ENCODE measurements at places on chromosomes 2 and 18.

DNA sequence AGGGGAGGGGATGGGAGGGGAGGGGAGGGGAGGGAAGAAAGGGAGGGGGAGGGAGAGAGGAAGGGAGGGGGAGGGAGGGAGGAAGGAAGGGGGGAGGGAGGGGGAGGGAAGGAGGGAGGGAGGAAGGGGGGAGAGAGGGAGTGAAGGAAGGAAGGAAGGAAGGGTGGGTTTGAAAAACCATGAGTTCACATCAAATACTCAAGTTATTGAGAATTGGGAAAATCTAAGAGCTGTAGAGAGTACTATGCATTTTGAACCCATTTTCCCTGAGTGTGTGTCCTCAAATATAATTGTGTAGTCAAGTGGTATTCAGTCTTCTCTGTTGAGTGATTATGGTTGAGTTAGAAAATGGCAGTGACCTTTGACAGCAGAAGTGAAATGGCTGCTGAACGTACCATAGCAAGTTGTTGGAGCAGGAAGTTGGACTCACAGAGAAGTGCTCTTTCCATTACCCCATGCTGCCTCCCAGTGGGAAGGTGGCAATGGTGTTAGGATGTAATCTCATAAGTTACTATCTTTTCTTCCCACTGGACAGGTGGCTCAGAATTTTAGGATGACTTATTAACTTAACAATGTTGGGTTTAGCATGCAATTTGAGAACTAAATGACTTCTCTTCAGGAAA is 214.6 kb downstream of the SETBP1 start:
- DNase-seq = no peak

DNA sequence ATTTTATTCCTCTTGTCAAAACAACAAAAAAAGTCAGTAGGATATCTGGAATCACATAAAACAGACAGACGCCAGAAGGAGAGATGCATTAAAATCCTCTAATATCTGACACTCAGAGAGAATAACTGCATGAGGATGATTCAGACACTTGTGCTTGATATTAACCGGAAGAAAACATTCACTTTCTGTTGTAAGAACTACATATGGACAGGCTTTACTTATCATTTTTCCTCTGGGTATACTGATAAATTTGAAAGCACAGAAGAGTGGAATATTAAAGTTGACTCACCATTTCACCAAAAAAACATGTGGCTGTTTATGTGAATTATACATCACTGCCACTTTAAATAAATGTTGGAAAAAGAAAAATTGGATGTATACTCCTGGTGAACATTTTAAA is 589.1 kb upstream of the CDH2 start:
- DNase-seq = no peak

- DNase-seq = no peak
Measured at GRCh38 chr2:148565272-148565894, 79.2 kb upstream of the EPC2 start.

- no peak for DNase-seq
Measured at GRCh38 chr18:58995663-58996062, 131.0 kb downstream of the ZNF532 start.

DNA sequence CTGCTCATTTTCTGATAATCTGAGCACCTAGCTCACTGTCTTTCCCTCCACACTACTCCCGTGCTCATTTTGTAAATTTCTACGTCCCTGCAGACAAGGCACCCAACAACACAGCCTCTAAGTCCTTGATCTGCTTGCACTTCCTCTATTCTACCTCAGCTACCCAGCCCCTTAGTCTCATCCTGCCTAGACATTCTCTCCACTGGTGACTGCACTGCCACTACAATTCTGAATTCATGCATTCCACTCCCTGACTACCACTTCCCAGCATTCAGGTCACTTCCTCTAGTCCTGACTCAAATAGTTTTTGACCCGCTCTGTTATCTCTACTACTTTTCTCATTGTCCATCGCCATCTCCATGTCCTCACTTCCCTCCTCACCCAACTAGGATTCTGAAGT is 155.7 kb downstream of the DYM start:
- DNase-seq = no peak

- DNase-seq = no peak
Measured at GRCh38 chr18:31197676-31198075, 35.0 kb upstream of the DSC1 start.

- DNase-seq = no peak
Measured at GRCh38 chr2:108833219-108833618, 46.6 kb downstream of the CCDC138 start.

- DNase-seq = no peak
Measured at GRCh38 chr2:222653280-222653679, 2.6 kb downstream of the FARSB start.

DNA sequence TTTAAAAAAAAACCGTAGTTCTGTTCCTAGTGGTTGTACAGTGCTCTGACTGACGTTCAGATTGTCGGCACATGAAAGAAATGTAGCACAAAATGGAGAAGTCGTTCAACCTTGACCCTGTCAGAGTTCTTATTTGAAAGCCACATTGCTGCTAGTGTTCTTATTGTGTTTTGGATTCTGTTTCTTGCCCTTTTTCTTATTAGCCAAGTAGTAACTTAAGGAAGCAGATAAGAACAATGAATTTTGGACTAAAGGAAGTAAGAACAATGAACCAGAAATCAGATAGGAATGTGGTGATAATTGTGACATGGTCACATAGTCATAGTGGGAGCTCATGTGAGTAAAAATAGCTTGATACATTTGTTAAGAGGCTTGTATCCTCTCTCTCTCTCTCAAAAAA is 45.9 kb downstream of the RPIA start:
- DNase-seq = no peak

- DNase-seq = no peak
Measured at GRCh38 chr2:43324259-43325106, 98.1 kb upstream of the ZFP36L2 start.

DNA sequence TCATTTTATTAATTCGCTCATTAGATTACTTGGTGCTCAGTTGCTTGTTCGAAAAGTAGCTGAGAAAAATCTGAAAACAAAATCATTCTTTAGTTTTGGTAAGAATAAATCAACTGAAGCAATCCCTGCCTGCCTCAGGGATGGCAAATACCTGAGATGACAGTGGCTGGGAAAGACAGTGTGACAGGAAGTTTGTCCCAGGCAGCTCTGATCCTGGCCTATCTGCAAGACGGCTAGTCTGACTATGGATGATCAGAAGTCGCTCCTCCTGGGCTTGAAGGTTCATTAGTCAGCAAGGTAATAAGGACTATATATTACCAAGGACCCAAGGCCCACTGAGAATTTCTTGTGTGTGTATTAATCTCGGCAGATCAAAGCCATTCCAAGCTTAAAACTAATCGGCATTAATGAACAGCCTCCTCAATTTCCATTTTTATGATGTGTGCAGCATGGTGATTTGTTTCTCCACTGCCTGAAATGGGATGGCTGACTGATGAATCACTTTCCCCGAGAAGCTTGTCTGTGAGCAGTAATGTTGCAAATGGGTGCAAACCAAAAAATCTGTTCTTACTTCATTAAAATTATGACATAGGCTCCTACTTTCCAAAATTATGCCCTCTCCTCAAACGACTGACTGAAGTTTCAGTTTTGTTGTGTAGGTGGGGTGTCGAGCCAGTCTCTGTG is 199.9 kb downstream of the ACTR3 start:
- no peak for DNase-seq

DNA sequence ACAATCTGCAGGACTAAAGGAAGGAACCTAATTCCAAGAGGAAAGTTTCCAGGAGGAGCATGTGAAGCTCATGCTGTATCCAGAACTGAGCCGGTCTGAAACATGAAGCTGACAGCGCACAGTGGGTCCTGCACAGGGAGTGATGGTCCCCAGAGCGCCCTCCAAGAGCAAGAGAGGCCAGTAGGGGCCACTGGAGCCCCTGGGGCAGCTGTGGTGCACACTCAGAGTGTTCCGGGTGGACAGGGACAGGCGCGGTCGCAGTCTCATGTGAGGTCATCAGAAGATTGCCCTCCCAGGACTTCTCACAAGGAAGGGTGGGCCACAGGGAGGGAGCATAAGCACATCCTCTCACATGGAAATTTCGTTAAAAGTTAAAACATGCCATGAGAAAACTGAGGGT is 355.9 kb downstream of the EIPR1 start:
- DNase-seq = no peak

DNA sequence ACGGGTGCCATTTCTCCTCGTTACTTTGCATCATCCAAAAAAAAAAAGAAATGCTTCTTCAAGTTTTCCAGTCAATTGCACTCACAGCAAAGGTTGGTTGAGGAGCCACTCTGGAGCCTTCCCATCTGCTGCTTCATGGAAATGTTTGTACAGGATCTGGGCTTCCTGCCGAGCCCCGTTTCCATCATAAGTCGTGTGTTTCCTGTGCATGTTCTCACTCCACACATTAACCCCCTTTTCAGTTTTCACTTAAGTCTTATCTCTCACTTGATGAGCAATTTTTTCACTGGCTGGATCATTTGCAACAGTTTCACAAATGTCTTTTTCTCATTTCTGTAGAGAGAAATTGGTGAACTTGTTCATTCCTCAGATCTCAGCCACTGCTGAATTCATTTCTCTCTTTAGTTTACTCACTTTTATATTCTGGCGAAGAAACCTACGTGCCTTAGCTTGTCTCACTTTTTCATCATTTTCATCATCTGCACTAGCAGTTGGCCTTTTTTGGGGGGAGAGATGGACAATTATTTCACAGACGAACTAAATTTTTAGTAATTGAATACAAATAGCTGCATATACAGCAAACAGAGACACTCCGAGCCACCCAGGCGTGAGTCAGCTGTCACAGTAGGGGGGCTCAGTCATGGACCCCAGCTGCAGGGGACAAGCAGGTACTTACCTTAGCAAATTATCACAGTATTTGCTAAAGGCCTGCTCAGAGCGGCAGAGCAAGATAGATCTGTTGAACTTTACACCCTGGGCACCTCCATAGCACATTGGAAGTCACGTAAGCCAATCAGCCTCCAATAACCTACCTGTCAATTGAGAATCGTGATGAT is 750.8 kb upstream of the ID2 start:
- no peak for DNase-seq

DNA sequence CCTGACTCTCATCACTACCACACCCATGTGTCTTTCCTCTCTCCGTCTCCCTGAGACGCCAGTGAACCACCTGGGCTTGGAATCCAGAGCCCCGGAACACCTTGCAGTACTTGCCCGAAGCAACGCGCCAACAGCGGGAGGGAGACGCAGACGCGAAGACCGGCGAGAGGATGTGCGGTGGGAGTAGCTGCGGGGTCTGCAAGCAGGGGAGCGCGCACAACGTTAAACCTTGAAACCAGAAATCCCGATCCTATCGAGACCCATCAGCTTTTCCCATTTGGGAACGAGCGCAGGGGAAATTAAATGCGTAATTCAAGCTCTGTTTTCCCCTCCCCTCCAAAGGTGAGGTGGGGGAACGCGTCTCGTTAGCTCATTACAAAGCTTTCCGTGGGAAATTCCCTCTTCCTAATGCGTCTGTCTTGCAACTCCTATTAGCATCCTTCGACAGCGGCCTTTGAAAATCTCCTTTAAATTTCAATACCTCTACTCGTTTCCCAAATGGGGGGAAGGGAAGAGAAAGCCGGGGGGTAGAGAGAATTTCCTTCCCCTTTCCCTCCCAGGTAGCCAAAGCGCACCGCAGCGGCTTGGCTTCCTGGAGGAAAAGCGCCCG is 421 bp upstream of the CNTNAP5 start:
- no peak for DNase-seq

GRCh38 chr2:112607680-112608438 is 23.4 kb downstream of the CHCHD5 start:
- no peak for DNase-seq

- no peak for DNase-seq
Measured at GRCh38 chr2:208012449-208012848, 12.9 kb downstream of the PLEKHM3 start.

GRCh38 chr2:118013724-118014491 is at the start of gene CCDC93:
CCDC93 (minus strand) TSS chr2:118014070; CDS start chr2:118013995, 75 bp downstream.
- DNase-seq = peak; percentile 79

DNA sequence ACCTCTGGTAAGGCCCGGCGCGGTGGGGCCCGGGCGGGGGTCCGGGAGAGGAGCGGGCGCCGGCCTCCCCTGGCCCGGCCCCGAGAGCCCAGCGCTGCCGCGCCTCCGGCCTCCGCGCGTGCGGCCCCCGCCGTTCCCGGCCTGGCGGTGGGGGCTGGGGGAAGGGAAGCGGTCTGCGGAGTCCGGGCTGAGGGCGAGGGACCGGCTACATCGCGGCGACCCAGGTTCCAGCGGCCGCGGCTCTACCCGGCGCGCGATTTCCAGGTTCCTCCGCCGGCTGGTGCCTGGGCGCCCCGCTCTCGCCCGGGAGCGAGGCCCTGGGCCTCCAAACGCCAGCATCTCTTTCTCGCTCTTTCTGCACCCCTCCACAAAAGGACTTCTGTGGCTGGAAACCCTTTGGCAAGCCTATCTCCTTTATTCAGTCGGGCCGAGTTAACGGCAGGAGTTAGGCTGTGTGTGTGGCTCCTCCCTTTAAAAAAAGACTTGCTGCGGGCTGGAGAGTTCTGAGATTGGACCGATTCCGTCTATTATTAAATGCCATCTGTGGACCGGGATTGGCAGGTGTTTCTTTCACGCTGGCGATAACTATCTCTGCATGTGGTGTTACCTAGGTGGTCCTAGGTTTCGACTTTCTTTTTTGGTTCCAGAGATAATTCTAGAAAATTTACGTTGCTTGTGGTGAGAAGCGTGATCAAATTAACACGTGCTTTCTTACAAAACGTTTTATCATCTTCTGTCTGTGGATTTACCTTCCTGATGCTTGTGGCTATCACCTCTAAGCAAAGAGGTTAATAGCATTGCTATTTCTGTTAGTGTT is 592 bp downstream of the ME2 start:
- peak; percentile 9 for DNase-seq
